ENCODE measurements at places on chromosomes 2 and 18.

DNA sequence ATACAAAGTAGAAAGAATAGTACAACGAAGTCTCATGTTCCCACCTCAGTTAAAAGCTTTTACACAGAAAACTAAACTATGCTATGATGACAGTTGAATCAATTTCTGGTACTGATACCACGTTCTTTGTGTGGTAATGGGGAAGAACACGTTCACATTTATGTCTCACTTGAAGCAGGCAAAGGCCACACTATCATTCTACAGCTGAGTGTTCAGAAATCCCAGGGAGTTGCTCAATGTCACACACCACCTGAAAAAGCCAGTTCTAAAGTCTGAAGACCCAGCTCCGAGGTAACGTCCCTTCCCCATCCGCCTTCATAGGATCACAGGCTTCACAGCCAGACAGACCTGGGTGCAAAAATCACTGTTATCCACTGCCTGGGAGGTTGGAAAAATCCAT is 8.9 kb downstream of the RNF149 start:
- DNase-seq = no peak

DNA sequence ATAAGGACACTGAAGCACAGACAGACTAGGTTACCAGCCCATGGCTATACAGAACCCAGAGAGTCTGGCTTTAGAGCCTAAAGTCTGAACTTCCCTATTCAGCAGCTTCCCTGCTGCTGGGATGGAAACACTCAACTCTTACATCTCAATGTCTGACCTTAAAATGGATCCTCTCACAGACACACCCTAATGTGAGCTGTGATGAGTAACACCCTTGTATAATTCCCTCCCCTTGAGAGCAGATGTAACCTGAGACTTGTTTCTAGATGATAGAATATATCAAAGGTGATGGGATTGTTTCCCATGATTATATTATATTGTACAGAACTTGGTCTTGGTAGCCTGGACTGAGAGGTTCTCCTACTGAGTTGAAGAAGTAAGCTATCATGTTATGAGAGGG is 577.1 kb upstream of the KLHL29 start:
- no peak for DNase-seq

GRCh38 chr2:10246831-10247230 is 55.9 kb upstream of the HPCAL1 start:
- DNase-seq = no peak

- no peak for DNase-seq
Observed at GRCh38 chr2:236748801-236749200, 179.2 kb downstream of the ACKR3 start.

DNA sequence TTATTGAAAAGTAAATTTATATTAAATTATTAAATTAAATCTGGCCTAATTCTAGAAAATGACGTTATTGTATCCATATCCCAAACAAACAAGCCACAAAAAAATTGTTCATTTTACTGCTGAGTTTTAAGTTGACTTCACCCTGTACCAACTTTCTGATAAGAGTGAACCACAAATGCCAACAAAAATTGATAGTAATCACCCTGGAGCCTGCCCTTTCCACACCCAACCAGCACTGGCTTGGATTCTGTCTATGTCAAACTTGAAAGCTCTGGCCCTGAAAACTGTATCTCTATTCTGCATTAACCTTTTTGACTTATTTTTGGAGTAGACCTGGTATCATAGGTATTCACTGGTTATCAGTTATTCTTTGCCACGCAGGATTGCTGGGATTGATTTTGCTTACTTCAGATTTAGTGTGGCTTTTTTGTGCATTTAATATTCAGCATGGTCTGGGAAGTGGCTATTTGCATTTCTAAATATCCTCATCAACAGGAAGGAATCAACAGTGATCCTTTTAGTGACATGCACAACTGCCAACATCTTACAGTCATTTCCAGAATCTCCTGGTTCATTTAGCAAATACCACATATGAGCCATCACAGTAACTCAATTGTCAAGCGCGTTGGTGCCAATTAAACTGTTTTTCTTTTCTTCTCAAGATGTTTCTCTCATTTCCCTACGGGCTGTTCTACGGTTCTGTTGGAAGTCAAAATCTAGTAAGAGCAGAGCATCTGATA is 11.4 kb upstream of the SRBD1 start:
- no peak for DNase-seq

- DNase-seq = no peak
Observed at GRCh38 chr2:44944102-44944951, 2.8 kb downstream of the SIX3 start.
